Osteoblast (primary cell): ENCODE measurements at places on chromosomes 6 and 20.

DNA sequence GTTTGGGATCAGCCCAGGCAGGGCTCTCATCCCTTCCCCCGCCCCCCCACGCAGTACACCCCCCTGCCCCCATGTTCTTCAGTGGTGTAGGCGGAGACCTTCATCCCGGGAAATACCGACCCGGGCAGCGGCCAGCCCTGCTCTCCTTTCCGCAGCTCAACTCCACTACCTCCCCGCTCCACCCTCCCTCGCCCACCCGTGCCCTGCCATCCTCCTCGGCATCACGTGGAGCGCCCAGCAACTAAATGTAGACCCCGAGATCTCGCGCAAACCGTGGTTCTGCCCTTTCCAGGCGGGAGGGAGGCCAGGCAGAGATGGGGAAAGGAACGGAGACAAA is 1932.2 kb upstream of the DEFB115 start:
- H3K27ac ChIP-seq = no peak overlapping the region
- no peak for DNase-seq
- no peaks in the 10 kb centered on the region for H3K27me3 ChIP-seq

DNA sequence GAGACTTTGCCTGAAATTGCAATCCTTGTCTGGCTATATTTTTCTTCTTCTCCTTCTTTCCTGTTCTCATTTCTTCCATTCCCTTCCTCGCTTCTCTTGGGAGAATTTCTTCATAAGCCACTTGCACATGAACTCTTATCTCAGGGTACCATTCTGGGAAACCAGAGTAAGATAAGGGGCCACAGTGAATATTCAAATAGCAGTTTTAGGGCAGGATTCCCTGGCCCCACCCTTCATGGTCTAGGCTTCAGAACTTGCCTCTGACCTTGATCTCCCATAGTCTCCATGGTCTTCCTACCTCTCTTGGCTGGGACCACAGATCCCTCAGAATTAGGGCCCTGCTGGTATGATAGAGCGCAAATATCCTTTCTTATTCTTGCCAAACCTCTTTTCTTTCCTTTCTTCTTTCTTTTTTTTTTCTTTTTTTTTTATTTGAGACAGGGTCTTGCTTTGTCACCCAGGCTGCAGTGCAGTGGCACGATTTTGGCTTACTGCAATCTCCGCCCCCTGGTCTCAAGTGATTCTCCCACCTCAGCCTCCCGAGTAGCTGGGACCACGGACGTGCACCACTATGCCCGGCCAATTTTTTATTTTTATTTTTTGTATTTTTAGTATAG is 123.0 kb upstream of the CITED2 start:
- H3K27ac ChIP-seq = no peak overlapping the region
- no peaks in the 10 kb centered on the region for H3K27me3 ChIP-seq
- no peak overlapping the region for H3K4me3 ChIP-seq
- no peak for DNase-seq

- H3K36me3 ChIP-seq = peaks cover 29% of the 10 kb centered on the region
- H3K27me3 ChIP-seq = no peaks in the 10 kb centered on the region
- no peak for DNase-seq
- H3K4me1 ChIP-seq = peaks cover 13% of the 10 kb centered on the region
Measured at GRCh38 chr6:7201444-7201731, 93.6 kb downstream of the RREB1 start.

DNA sequence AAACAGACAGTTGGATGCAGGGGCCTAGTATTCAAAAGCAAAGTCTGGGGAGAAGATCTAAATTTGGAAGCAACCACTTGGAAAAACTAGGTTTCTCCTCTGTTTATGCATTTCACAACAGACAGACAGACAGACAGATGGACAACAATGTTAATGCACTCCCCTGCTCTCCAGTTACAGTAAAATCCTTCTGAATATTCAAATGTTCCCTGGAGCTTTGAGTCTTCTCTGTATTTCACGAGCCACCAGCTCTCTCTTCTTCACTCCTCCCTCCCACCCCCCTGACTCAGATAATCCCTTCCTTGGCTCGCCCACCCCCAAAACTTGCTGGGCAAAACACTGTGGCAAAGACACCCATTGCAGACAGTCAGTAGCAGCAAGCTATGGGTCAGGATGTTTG is 129.3 kb upstream of the TOP1 start:
- peaks cover 8% of the 10 kb centered on the region for H3K27me3 ChIP-seq
- no peak overlapping the region for H3K4me3 ChIP-seq
- no peak overlapping the region for H3K27ac ChIP-seq
- no peak for DNase-seq
- no peaks in the 10 kb centered on the region for H3K4me1 ChIP-seq
- no peaks in the 10 kb centered on the region for H3K36me3 ChIP-seq

DNA sequence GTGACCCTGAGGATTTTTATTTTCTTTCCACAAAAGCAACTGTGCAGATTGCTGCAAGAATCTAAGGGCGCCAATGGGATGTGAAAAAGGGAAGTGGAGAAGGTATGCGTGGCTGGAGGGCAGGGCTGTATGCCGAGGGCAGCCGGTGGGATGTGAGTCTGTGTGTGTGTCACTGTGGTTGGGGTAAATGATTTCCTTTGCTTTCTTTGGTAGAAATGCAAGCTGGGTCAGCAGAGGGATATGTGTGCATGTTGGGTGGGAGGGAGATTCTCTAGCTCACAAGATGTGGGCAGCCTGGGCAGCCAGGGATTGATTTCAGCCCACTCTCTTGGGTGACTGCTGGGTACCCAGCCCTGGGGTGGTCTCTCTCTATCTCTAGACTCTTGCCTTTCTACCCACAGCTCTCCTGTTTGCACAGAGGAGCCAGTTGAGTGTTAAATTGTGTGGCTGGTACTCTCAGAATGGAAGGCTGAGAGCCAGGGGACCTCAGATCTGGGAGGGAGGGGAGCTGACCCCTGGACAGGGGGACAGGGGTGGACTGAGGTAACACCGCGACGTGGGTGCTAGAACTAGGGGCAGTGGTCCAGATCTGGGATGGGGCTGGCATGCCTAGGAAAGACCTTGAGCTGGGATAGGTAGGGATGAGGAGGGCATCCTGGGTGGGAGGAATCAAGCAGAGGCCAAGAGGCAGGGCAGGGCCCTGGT is 136.8 kb upstream of the RNF24 start:
- peak overlapping the region; percentile 83 for H3K27ac ChIP-seq
- peaks cover 4% of the 10 kb centered on the region for H3K36me3 ChIP-seq
- H3K4me1 ChIP-seq = peaks cover 42% of the 10 kb centered on the region
- peak overlapping the region; percentile 12 for H3K4me3 ChIP-seq
- DNase-seq = peak; percentile 94
